Bronchial smooth muscle cell (primary cell): ENCODE measurements at places on chromosomes 16 and 17. TPM values are rescaled to one million over a fixed set of nuclear protein-coding genes. Genes with fewer than 3 reads are reported as not detected.

Gene GPR142
- 0.16 TPM in 1 of 2 replicates, not detected in the other for total RNA-seq

Gene ZG16B
- total RNA-seq: 0.16 TPM in 1 of 2 replicates, not detected in the other

Gene SCNN1B
- total RNA-seq: not detected in 2 replicates

Gene NTN3
- total RNA-seq: 1.2 and 1.4 TPM in 2 replicates

Gene KCNG4
- total RNA-seq: under 0.01 TPM in 1 of 2 replicates, not detected in the other
